ENCODE measurements at places on chromosomes 16 and 17.

DNA sequence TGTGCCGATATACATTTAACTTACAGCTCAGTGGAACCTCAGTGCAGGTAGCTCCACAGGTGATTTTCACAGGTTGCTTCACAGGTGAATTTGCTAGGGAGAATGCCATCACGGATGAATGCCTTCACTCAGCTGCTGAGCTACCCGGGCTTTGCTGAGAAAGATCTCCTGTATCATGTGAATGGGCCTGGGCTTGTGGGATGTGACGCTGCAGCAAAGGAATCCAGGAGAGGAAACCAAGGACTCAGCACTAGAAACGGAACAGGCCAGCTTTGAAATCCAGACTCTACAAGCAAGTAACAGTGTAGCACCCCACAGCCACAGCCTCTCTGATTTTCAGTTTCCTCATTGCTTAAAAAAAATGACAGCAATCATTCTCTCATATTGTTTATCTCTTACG lies 271.4 kb upstream of the MAF start:
- no peak for DNase-seq

- DNase-seq: no peak
These were observed 4.0 kb upstream of the WNT3 start for GRCh38 chr17:46822388-46822921.

DNA sequence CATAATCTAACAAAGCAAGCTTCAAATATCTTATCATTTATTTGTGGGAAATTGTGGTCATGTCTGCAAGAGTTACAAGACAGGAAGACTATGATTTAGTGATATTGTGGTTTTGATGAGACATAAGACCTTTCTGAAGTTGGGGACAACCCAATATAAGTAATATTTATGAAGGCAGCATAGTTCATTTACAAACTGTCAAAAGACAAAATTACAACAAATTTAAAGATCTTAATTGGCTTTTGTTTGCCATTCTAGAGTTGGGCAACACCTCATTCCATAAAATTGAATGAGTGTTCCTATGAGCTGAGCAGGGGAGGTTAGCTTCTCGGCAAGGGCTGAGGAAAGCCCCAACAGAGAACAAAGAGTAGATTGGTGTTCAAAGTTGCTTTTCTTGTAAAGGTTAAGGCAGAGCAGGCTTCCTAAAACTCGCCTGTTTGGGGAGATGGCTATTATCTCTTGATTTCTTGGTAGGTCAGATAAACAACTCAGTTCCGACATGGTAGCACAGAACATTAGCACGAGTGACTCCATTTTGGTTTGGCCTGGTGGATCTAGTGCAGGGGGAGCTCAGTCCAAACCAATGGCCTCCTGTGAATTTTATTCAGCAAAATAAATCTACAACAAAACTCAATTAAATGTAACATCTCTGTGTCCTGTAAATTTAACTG lies 10.9 kb upstream of the MMD start:
- DNase-seq: no peak

GRCh38 chr17:30379303-30379902 lies 676 bp downstream of the CPD start:
- DNase-seq: peak; percentile 41

GRCh38 chr16:63689068-63689467 lies 1432.8 kb downstream of the CDH11 start:
- no peak for DNase-seq

- DNase-seq: no peak
These were observed 5.4 kb upstream of the RHOT1 start for GRCh38 chr17:32136856-32137255.

Data from left ventricle myocardium superior (tissue), 1 donor.